ENCODE measurements at places on chromosomes 4 and X.

DNA sequence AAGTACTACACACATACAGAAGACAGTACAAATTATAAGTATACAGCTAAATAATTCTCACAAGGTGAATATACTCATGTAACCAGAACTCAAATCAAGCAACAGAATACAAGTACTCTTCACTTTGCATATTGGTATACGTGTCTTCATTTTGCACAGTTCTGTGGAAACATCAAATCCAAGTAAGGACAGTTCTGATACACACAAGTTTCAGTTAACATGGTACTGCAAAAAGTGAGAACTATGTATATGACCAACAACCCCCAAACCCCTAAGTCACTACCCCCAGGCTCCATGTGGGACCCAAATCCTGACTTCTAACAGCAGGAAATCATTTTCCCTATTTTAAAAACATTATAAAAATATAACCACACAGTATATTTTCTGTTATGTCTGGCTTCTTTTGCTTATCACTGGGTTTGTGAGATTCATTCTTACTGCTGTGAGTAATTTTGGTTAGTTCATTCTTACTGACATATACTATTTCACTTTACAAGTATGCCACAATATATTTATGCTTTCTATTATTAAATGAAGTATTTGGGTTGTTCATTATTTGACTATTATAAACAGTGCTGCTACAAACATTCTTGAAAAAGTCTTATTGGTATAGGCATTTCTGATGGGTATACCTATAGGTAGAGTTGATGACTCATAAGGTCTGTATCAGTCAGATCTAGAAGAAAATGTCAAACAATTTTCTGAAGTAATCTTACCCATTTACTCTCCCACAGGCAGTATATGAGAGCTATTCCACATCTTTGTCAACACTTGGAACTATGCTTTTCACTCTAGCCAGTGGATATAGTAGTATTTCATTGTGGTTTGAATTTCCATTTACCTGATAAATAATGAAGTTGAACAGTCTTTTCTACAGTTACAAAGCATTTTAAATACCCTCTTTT, 47.0 kb downstream of the SCLT1 start:
- DNase-seq: peak; percentile 13

- no peak for DNase-seq
These were observed 286.9 kb downstream of the PACRGL start for GRCh38 chr4:20987191-20987590.

DNA sequence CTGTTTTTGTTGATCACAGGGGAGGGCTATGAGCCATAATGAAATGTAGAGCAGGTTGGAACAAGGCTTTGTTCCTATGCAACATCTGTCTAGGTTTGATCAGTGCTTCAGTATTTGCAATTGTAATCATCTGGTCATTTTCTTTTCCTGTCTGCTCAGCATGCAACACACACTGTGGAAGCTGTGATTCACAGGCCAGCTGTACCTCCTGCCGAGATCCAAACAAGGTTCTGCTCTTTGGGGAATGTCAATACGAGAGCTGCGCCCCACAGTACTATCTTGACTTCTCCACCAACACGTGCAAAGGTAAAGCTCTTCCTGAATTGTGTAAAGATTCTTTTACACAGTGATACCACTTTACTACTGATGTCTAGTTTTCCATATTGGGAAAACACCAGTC, 181.9 kb upstream of the ANXA3 start:
- peak; percentile 13 for DNase-seq

GRCh38 chr4:62366939-62367338, 1166.8 kb downstream of the ADGRL3 start:
- no peak for DNase-seq

DNA sequence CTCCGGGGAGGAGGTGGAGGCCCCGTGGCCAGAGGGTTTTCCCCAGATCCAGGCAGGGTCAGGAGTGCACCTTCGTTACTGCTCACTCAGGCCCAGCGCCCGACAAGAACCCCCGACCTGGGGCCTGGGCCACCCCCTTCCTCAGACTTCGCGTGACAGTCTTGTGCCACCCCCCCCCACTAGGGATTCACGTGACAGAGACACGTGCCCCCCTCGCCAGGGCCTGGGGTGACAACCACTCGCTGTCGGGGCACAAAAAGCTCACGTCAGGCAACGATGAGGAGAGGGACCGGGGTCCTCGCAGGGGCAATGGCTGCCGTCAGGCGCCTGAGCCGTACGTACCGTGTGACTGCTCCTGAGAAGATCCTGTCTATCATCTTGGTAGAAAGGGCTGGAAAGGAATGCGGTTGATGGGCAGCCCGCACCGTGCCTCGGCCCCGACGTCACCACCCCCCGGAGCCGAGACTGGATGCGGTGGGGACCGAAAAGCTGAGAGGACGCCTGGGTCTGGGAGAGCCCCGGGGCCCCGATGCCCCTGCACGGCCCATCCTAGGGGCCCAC, 23.0 kb upstream of the GTPBP6 start:
- no peak for DNase-seq

GRCh38 chrX:63050225-63050624, 300.9 kb downstream of the SPIN4 start:
- no peak for DNase-seq

GRCh38 chr4:108097990-108098553, 70.7 kb downstream of the LEF1 start:
- no peak for DNase-seq

DNA sequence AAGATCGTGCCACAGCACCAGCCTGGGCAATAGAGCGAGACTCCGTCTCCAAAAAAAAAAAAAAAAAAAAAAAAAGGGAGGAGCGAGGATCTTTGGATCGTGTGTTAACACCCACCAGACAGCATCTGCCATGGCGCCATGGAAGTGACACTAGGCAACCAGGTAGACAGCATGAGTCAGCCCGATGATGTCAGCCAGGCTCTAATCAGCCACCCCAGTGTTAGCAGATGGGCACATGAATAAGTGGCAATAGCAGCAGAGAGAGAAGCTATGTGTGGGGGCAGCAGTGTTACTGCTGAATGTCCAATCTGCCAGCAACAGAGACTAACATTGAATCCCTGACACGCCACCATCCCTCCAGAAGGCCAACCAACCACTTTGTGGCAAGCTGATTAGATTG, 6.6 kb downstream of the SYN1 start:
- no peak for DNase-seq

GRCh38 chrX:138710866-138711341, 613 bp downstream of the FGF13 start:
- DNase-seq: no peak

All from amniotic epithelial cell (primary cell).